Cerebellar nuclear complex (tissue), 1 donor: ENCODE measurements at places on chromosomes 4 and X.

- DNase-seq: no peak
Measured at GRCh38 chrX:85493821-85494220, 114.4 kb upstream of the POF1B start.

- DNase-seq: no peak
Measured at GRCh38 chrX:15816886-15817285, 26.6 kb downstream of the ZRSR2 start.

DNA sequence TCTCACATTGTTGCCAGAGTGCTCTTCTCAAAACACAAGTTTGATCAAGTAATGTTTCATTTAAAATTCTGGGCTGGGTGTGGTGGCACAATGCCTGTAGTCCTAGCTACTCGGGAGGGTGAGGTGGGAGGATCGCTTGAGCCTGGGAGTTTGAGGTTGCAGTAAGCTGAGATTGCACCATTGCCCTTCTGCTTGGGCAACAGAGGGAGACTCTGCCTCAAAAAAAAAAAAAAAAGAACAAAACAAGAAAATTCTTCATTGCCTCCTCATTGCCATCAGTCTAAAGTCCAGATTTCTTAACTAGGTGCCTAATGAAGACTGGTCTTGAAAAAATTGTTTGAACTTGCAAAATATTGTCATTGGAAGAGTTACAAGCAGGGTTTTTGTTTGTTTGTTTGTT, 120.1 kb downstream of the MFAP3L start:
- DNase-seq: no peak

- DNase-seq: no peak
Measured at GRCh38 chrX:97616883-97617530, 733.3 kb downstream of the RPA4 start.

DNA sequence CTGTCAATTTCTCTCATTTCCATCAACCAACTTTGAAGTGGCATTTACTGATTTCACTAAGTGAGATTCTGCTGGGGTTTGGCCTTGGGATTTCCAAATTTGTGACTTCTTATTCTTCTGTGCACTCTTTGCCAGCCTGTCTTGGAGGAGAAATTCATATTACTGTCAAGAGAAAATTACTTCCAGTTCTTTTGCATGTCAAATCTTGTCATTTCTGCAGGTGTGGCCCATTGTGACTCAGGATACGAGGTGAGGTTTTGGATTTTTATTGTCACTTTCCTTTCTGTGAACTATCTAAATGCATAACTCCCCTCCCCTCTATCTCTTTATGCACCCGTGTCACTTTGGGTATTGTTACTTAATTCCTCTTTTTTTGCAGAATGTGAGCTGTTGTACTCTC, 102.6 kb upstream of the GUCY1A1 start:
- DNase-seq: no peak

DNA sequence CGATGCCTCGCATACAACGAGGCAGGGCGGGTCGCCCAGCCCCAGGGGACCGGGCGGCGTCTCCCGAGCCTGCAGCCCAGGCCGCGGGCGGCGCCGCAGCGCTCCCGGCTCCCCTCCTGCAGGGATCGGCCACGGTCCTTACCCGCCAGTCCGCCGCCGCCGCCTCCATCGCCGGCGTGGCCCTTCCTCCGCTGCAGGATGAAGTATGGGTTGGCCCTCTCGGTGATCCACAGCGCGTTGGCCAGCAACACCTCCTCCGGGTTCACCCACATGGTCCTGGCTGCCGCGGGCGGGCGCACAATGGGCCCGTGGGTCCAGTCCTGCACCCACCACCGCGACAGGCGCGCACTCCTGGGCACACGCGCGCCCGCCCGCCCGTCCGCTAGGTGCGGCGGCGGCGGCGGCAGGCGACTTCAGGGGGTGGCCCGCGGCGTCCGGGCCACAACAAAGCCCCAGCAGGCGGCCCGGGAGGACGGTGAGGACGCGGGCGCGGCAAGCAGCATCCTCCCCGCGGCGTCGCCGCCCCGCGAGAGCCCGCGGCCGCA, 339 bp downstream of the TBC1D9 start:
- no peak for DNase-seq

- DNase-seq: no peak
Measured at GRCh38 chr4:128635955-128636560, 173.4 kb upstream of the JADE1 start.

DNA sequence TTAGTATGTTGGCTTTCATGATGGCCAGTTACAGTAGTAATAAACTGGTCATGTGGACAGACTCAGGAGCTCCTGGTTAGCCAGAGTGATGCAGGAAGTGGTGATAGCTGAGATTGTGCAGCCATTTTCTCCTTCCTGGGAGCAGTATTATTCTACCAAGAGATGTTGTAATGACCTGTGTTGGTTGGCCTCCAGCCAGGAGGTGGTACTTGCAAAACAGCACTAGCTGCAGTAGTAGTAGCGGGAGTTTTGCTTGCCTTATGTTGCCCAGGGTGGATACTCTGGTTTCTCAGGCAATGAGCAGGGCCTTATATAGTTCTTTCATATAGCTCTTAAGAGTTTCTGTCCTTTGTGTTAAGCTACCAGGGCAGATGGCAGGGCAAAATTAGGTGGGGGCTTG, 998.8 kb downstream of the GLUD2 start:
- no peak for DNase-seq

DNA sequence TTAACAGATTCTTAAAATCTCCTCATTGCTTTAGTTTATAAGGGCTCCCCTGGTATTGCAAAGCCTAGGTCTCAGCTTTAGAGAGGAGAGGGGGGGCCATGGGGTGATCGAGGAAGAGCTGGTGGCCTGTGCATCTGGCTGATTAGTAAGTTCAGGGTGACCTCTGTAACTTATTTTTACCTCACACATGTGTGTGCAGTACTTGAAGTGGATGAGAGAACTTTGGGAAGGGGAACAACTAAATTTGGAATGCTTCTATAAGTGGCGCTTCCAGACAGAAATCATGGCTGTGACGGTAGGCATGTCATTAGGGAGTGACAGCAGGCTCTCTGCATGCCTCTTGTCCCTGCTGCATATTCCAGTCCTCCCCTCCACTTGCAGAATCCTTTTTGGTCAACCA, 41.9 kb downstream of the FRAS1 start:
- no peak for DNase-seq
